ENCODE measurements at places on chromosomes 7 and 10. TPM values are rescaled to one million over a fixed set of nuclear protein-coding genes. Genes with fewer than 3 reads are reported as not detected.

Gene NPTX2
- 0.62 TPM for total RNA-seq

GRCh38 chr7:2112261-2113198 lies 120.2 kb downstream of the MAD1L1 start:
- no peaks in the 10 kb centered on the region for H3K27me3 ChIP-seq
- H3K4me3 ChIP-seq, result no peak overlapping the region
- H3K4me1 ChIP-seq, result peaks cover 44% of the 10 kb centered on the region
- DNase-seq, result no peak
- H3K27ac ChIP-seq, result no peak overlapping the region

DNA sequence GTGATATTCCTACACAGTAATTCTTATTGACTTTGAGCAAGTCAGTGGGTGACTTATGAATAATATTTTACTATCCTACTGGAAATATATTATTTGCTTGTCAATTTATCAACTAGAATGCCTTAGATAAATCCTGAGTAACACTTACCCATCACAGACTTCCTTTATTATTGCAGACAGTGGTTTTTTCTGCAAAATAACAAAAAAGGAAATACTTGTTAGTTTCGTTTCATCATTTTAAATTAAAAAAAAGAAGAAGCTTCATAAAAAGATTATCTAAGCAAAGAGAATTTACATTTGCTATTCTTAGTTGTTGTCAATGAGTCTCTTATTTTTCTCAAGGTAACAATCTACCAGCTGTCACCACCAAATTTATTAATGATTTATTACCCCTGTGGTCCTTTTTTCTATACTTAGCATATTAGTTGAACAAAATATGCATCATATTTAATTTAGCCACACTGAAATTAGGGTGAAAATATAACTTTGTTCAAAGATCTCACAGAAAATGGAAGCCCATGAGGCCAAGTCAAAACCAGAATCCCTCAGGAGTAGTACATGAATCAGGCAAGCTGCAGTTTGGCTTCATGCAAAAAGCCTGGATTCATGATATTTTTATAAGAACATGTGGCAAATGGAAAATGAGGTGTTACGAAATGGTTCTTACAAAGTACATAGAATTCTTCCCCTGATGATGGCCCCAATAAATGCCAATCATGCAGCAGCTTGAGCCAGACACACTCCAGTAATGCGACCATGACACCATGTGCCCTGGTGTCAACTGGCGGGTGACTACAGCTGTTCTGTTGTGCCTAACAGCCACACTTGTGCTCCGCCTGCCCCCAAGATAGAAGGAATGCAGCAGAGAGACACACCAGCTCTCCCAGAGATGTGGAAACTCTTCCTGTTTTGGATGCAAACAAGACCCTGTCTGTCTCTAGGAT lies 132.6 kb downstream of the ELMO1 start:
- no peaks in the 10 kb centered on the region for H3K27me3 ChIP-seq
- peaks cover 22% of the 10 kb centered on the region for H3K4me1 ChIP-seq
- H3K36me3 ChIP-seq, result no peaks in the 10 kb centered on the region
- no peak overlapping the region for H3K4me3 ChIP-seq

DNA sequence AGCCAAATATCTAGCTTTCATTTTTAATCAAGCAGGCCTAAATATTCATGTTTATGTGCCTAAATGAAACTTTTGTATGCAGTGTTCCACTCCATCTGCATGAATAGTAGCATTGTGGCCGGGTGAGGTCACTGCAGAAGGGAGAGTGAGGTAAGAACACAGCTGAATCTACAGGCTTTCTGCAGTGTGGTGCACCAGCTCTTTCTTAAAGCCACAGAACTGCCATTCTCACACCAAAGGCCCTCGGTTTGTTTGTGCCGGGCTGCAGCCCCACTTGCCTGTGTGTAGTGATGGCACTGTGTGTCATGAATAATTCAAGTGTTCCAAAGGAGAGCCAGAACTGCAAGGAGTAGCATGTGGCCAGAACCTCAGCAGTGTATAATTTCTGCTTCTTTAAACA lies 204.1 kb downstream of the TRIL start:
- no peaks in the 10 kb centered on the region for H3K4me1 ChIP-seq
- H3K27me3 ChIP-seq, result no peaks in the 10 kb centered on the region
- no peaks in the 10 kb centered on the region for H3K36me3 ChIP-seq
- DNase-seq, result no peak
- H3K4me3 ChIP-seq, result no peak overlapping the region
- H3K27ac ChIP-seq, result no peak overlapping the region

GRCh38 chr7:125278318-125278717 lies 348.7 kb upstream of the POT1 start:
- H3K27ac ChIP-seq, result no peak overlapping the region
- H3K27me3 ChIP-seq, result no peaks in the 10 kb centered on the region
- no peak overlapping the region for H3K4me3 ChIP-seq
- H3K36me3 ChIP-seq, result no peaks in the 10 kb centered on the region
- H3K4me1 ChIP-seq, result no peaks in the 10 kb centered on the region

DNA sequence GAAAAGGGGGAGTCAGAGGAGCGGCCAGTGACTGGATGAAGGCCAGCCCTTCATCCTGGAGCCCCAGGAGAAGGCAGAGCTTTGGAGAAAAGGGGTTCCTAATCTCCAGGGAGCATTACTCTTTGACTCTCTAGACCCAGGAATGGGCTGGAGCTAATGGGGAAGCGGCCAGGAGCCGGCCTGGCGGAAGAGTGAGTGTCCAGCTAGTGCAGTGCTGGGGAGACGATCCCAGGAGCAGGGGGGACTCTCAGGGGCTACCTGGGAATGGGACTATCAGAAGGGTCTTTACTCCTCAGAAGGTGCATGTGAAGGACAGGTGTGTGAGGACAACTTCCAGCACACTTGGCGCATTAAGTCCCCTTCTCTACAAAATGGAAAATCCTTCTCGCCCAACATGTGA lies 2.4 kb upstream of the PAX2 start:
- H3K27ac ChIP-seq, result no peak overlapping the region
- no peak overlapping the region for H3K4me3 ChIP-seq
- no peak for DNase-seq
- peaks cover 98% of the 10 kb centered on the region for H3K27me3 ChIP-seq
- peaks cover 40% of the 10 kb centered on the region for H3K4me1 ChIP-seq
- no peaks in the 10 kb centered on the region for H3K36me3 ChIP-seq

DNA sequence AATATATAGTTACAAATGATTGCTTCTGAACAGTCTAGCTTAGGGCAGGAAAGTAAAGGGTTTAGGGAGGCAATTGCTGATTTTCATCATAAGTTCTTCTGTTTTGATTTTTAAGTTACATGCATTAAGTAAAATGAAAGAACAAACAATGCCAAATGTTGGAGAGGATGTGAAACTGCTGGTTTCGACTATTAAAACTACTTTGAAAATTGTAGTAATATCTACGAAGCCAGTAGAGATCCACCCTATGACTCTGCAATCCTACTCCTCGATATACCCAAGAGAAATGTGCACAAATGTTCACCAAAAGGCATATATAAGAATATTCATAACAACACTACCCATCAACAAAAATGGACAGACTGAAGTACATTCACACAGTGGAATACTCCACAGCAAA lies 24.3 kb downstream of the PDZD8 start:
- DNase-seq, result no peak
- peaks cover 24% of the 10 kb centered on the region for H3K4me1 ChIP-seq
- H3K27ac ChIP-seq, result no peak overlapping the region
- H3K36me3 ChIP-seq, result no peaks in the 10 kb centered on the region
- no peak overlapping the region for H3K4me3 ChIP-seq
- H3K27me3 ChIP-seq, result no peaks in the 10 kb centered on the region

GRCh38 chr10:48454302-48455054 lies 148.0 kb downstream of the MAPK8 start:
- H3K27me3 ChIP-seq, result no peaks in the 10 kb centered on the region
- H3K4me1 ChIP-seq, result no peaks in the 10 kb centered on the region
- H3K27ac ChIP-seq, result no peak overlapping the region
- no peak overlapping the region for H3K4me3 ChIP-seq

- peaks cover 74% of the 10 kb centered on the region for H3K4me1 ChIP-seq
- H3K27me3 ChIP-seq, result no peaks in the 10 kb centered on the region
- DNase-seq, result no peak
- H3K36me3 ChIP-seq, result no peaks in the 10 kb centered on the region
- no peak overlapping the region for H3K4me3 ChIP-seq
Measured at GRCh38 chr10:110074758-110075671, 67.2 kb downstream of the ADD3 start.

DNA sequence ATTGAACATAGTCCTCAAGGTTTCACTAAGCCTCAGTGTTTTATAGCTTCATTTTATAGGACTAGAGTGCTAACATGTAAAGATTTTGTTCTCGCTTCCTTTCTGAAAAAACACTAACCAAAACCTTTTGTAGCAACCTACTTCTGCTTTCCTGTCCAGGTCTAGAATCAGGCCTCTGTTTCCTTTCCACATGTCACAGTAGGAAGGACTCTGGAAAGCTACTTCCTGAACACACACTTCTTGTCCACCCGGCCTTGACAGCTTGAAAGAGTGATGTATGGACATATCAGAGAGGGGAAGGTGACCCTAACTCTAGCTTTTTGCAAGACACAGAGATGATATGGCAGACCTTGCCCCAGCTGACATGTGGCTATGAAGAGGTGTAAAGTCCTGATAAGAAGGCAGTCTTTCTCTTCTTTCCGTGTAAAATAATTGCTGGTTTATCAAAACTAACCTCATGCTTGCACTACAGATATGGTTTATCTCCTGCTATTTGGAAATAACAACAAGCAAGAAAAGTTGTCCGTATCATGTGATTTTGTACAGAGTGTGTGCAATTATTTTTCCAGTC lies 175.4 kb downstream of the SKAP2 start:
- no peak overlapping the region for H3K4me3 ChIP-seq
- DNase-seq, result no peak
- H3K36me3 ChIP-seq, result no peaks in the 10 kb centered on the region
- H3K4me1 ChIP-seq, result peaks cover 56% of the 10 kb centered on the region
- peak overlapping the region; percentile 29 for H3K27ac ChIP-seq
- H3K27me3 ChIP-seq, result no peaks in the 10 kb centered on the region

DNA sequence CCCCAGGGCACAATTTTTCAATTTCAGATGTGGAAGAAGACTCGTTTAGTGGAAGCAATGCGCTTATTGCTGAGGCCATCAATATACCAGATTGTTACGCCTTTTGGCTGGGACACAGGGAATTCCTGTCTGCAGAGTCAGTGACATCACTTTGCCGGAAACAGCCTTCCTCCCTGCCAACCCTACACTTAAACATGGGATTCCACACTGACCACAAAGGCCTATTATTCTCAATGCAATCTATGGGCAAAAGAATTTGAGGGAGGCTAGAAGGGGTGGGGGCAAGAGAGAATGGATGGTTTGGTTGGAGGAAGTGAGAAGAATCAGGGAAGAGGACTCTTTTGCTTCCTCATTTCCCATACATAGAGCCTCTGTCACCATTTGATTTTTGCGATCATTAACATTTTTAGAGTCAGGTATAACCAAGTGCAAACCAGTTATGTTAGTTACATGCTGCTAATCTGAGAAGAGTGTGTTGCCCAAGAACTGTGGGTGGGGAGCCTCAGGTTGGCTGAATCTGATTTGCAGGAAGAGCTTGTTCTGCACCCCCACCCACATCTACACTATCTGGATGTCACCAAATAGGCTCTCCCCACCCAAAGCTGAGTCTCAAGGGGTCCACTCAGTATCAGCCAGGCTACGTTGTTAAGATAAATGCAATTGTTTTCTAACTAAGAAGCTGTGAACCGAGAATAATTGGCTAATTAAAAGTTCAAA lies 58.2 kb downstream of the ENTPD1 start:
- H3K27me3 ChIP-seq, result no peaks in the 10 kb centered on the region
- H3K4me3 ChIP-seq, result no peak overlapping the region
- DNase-seq, result no peak
- no peak overlapping the region for H3K27ac ChIP-seq
- no peaks in the 10 kb centered on the region for H3K36me3 ChIP-seq

DNA sequence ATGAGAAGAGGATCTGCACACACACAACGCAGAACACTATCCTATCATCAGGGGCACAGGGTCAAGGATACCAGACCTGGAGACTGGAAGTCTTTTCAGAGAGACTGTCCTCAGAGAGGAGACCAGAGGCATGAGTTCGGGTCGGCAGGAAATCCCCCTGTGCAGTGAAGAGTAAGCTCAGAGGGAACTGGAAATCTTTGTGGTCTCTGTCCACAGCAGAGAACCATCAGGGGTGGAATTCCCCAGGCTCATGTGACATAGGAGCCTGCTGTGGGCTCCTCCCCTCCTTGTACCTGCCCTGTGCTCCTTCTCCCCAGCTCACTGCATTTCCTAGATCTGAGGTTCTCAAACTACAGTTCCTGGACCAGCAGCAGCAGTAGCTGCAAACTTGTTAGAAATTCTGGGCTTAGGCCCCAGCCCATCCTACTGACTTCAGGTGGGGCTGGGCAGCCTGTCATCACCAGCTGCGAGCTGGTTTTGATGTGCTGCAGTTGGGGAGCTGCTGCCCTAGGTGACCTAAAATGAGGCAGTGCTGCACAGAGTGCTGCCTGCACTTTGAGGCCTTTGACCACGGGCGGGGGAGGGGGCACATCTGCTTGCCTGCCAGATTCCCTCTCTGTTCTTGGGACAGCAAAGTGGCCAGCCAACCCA lies 2.4 kb downstream of the ZMIZ2 start:
- no peak for DNase-seq
- no peak overlapping the region for H3K27ac ChIP-seq
- H3K36me3 ChIP-seq, result no peaks in the 10 kb centered on the region
- H3K4me3 ChIP-seq, result peak overlapping the region; percentile 94
